ENCODE measurements at places on chromosomes 11 and 22.

DNA sequence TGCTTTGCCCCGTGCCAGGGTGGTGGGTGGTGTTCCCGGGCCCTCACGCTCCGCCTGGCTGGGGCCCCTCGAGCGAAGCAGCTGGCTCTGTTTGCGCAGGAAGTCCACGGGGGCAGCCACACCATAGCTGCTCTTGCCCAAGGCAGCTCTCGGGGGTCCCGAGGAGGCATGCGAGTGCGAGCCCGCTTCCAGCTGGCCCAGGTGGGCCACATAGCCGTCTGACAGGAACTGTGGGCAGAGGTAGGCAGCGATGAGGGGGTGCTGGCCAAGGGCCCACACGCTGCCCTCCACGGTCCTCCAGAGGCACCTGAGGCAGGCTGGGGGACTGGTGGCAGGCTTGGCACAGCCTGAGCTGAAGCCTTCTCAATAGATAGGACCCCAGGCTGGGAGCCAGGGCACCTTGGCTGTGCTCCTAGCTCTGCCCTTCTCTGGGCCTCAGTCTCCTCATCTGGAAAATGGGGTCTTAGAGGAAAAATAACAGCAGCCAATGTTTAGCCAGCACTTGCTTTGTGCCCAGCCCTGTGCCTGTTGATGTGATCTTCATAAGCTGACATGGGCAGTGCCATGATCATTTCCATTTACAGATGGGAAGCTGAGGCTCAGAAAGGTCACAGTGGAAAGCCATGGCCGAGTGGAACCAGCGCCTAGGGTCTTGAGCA is 9.4 kb downstream of the AIP start:
- DNase-seq, result no peak

GRCh38 chr11:63882555-63883242 is 34.3 kb downstream of the RCOR2 start:
- no peak for DNase-seq

GRCh38 chr11:44923806-44924205 is 26.9 kb downstream of the TP53I11 start:
- DNase-seq, result no peak

GRCh38 chr22:35620624-35621251 is 3.6 kb upstream of the MB start:
- no peak for DNase-seq

- no peak for DNase-seq
Observed at GRCh38 chr11:134700101-134700640, 288.1 kb upstream of the B3GAT1 start.

GRCh38 chr11:71407356-71407755 is 40.8 kb downstream of the DHCR7 start:
- DNase-seq, result no peak

DNA sequence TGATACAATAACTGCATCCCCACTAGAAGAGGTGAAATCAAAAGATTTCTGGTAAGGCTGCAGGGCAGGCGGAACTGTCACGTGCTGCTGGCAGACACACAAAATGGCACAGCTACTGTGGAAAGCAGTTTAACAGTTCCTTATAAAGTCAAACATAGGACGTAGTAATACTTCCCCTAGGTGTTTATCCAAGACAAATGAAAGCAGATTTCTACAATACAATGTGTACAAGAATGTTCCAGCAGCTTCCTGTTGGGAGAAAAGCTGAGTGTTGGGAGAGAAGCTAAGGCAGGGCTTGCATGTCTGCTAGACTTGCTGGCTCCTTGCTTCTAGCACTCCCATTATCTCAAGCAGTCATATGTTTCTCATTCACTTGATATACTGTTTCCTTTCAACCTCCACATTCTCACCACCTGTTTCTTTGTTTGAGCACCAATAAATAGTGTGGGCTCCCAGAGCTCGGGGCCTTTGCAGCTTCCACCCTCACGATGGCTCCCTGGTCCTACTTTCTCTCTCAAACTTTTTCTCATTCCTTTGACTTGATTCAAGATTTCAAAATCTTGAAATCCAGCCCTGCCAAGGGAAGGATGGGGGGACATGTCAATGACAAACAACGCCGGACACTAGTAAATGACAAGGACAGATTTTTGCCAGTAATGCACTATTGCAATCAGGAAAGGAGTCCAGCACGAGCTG is 21.2 kb upstream of the IL17RA start:
- DNase-seq, result no peak

DNA sequence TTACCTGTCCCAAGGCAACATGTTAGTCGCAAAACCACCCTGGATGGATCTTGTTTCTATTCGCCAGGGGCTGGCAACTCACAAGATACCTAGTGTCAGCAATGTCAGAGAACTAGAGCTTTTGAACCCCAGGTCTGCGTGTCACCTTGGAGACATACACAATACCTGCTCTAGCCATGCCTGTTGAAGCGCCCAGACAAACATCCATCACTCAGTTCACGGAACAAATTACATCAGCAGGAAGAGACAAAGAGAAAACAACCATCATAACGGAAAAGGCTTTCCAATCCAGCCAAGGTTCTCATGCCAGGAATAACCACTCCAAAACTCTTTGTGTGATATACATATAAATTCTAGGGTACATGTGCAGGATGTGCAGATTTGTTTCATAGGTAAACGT is 2.2 kb downstream of the CD59 start:
- no peak for DNase-seq

- DNase-seq, result no peak
Observed at GRCh38 chr11:1516273-1517067, 29.9 kb upstream of the MOB2 start.

DNA sequence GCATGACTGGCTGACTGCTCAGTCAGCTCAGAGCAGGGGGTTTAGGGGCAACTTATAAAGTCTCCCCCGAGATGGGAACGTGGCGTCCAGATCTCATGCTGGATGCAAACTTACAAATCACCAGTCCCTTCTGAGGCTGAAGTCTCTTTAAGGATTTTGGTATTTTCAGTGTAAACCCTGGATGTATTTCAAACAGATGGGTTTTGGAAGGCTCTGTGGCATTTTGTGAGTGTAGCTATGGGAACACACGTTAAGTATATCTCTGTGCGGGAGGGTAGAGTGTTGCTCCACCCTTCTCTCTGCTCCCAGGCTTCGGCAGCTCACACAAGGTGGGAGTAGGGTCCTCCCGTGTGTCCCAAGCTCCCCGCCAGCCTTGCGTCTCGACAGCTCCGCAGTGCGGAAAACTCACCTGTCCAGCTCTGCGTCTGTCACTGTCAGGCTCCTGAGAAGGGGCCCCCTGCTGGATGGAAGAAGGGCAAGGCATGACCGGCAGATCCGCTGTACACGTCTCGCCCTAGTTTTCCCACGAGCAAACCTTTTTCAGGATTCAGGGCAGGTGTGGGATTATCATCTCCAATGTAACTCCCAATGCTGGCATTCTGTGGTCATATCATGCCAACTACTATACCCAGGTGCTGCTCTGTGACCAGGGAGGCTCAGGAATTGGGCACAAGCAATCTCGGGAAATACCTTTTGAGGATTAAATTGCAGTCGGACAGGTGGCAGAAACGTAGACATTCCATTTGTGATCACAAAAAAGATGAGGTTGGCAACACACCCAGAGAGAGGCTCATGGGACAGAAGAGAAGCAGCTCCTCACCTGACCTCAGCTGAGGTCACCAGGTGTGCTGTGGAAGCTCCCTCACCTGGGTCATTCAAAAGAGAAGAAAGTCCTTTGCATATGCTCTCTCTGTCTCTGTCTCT is 313.9 kb upstream of the B3GAT1 start:
- DNase-seq, result no peak

DNA sequence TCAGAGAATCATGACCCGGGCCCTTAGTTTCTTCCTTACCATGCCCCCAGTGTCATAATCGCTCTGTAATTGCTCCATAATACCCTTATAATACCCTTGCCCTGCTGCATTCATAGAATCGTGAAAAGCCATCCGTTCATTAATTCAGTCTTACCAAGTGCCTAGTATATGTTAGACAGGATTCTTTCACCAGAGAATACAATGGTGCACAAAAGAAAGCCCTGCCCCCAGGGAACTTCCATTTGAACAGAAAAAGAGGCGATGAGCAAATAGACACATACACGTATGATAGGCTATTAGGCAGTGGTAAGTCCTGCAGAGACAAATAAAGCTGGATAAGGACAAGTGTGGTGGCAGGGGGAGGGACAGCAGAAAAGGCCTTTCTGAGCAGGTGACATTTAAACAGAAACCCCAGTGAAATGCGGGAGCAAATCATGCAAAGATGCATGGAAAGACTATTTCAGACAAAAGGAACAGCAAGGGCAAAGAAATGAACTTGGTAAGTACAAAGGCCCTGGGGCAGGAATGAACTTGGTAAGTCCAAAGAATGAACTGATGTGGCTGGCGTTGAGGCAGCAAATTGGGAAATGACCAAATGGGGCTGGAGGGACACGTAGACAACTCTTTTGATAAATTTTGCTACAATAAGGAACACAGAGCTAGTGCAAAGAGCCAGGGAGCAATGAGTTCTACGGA is 74.6 kb upstream of the CREB3L1 start:
- DNase-seq, result no peak

DNA sequence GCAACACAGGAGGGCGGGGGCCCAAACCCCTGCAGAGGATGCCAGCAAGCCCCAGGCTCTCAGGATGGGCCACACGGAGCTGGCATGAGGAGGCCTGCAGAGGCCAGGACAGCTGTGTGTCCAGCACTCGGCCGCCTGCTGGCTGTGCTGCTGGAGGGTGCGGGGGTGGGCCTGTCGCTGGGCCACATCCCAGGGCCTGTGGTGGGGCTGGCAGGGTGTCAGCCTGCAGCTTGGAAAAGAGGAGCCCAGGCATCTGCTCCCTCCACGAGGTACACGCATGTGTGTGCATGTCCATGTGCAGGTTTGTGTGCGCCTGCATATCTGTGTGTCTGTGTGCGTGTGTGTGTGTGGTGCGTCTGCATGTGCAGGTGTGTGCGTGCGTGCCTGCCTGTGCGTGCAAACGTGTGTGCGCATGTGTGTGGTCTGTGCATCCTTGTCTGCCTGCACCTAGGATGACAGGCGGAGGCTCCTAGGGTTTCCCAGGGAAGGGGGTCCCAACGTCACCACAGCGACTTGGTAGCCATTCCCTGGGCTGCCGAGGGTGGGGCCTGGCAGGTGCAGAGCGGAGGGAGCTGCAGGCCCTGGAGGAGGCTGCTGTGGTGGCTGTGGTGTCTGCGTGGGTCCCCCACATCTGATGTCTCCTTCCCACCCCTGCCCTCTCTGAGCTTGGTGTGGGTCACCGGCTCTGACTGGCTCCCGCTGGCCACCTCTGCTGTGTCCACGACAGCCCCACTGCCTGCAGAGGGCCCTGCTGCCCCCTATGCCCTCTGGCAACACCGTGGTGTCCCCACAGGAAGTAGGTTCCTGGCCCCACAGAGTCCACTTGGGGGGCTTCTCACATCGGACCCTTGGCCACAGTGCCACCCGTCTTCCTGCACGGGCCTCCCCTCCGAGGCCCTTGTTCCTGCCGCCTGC is 17.1 kb downstream of the BRSK2 start:
- no peak for DNase-seq

GRCh38 chr22:25054943-25055511 is 102.5 kb downstream of the KIAA1671 start:
- DNase-seq, result no peak

- DNase-seq, result no peak
Observed at GRCh38 chr11:76169473-76169896, 36.8 kb downstream of the WNT11 start.

GRCh38 chr11:117906126-117906525 is 23.1 kb downstream of the TMPRSS13 start:
- DNase-seq, result no peak

DNA sequence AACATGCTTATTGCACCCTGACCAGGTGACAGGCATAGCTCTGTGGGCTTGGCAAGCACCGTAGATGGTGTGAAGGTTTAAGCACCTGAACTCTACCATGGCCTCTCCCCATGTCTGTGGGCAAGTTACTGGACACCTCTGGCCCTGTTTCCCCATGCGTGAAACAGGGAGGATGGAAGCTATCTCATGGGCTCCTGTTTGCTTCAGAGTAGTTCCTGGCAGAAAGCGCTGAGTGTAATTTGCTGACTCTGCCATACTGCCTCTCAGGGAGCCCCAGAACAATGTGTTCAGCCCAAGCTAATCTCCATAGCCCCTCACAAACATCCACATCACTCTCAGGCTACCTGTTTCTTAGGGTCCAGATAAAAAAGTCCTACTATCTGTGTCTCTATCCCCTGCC is 2.4 kb downstream of the CBX6 start:
- no peak for DNase-seq

GRCh38 chr22:25566898-25567235 is 2.4 kb downstream of the GRK3 start:
- no peak for DNase-seq
